ENCODE measurements at places on chromosomes 7 and 10.

DNA sequence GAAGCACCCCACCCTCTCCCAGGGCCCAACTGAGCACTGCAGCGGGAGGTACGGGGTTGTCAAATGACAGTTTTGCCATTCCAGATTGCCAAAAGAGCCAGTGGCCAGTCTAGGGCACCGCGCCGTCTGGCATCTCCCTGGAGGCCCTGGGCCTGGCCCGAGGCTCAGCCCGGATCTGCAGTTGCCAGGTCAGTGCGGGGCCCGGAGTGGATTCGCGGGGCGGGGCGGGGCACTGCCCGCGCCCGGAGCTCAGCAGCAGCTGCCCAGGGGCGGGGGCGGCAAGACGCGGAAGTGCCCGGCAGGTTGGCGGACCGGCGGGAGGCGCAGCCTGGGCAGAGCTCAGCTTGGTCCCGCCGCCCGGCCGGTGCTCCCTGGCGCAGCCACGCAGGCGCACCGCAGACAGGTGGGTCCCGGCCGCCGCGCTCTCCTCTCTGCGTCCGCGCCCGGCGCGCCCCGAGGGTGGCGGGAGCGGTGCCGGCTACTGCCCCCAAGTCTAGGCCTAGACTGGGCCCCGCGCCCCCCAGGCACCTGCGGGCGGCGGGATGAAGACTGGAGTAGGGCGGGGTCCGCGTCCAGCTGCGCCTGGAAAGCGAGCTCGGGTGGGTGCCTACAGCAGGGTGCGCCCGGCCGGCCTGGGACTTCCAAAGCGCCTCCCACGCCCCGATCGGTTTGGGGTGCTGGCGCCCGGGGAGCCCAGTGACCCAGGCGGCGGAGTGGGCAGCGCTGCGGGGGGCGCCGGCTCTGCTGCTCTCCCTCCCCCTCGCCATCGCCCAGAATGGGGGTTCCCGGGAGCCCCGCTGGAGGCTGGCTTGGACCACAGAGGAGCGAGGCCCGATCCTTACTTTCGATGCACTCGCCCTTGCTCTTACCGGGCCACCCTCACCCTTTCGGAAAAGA, at the start of gene IRF5:
Gene IRF5 (plus strand): TSS at position 281 of the 897 bp plus-strand sequence. CDS start 4,155 bp downstream, outside the sequence.
- no peak for DNase-seq

DNA sequence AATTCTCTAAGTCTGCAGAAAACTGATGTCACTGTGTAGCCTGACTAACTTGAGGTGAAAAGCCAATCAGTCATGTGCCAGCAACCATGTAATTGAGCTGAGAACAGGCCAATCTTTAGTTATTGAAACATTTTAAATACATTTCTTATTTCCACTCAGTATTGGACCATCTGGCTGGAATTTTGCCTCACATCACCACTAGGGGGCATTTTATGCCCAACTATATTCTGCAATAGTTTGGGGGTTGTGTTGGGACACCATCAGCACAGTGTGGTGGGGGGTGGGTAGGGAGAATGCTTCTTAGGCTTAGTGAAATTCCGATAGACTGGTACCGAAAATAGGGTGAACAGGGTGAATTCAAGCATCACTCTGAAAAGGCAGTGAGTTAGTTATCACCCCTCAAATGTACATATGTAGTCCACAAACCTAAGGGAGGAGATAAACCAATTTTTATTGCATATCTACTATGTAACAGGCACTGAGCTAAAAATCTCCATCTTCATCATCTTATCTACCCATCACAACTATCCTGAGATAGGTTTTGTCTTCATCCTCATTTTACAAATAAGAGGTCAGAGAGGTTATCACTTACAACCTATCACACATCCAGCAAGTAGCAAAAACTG, 17.8 kb downstream of the NPSR1 start:
- DNase-seq = peak; percentile 28

DNA sequence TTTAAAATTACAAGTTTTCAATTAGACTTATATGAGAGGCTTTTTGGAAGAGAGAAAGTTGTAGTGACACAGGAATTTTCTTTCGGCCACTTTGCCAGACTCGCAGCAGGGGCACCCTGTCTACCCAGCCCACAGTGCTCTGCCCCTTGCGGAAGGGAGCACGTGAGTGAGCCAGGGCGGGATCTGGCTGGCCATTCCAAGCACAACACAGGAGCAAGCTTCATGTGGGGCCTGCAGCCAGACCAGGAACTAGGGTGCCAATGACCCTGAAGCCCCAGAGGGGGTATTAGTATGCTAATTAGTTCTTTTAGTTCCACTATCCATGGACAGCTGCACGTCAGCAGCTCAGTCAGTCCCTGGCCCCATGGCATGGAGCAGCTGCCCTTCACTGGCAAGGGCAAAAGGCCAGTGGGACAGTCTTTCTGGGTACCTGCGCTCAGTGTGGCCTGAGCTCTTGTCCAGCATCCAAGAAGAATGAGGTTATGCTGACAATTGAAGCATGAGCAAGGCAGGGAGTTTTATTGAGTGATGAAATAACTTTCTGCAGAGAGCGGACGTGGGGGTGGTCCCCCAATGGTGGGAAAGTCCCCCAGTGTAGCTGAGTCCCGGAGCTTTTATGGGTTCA, 251.1 kb upstream of the CSTF2T start:
- DNase-seq = no peak

- no peak for DNase-seq
Measured at GRCh38 chr7:128420773-128421172, 11.0 kb upstream of the IMPDH1 start.

Data from testis (tissue), 5 donors.